ENCODE measurements at places on chromosomes 12 and 14.
A peak's percentile ranks its signal among the peaks of the same experiment; 100 is the strongest.

DNA sequence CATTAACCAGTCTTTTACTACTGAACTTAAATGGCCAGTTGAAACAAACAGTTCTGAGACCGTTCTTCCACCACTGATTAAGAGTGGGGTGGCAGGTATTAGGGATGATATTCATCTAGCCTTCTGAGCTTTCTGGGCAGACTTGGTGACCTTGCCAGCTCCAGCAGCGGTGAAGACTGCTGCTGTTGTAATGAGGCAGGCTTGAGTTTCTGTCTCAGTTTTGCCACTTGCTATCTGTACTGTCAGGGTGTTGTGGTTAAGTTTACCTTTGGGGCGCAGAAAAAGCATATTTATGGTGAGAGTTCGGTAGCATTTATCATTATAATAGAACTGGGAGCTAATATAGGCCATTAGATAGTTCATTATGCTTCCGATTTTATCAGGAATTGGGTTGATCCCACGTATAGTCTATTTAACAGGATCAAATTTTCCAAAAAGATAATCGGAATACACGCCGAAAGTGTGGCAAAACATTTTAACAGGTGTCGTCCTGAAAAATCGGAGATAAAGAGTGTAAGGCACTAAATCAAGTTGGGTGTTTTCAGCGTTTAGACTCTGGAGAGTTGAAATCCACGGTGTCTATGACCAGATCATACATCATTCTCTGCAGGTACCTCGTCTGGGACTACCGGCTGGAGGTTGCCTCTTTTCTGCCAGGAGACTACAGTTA, 688 bp upstream of the NECAP1 start:
- DNase-seq, result peak; percentile 19

- no peak for DNase-seq
Observed at GRCh38 chr14:90739318-90740068, 76.7 kb downstream of the TTC7B start.

GRCh38 chr14:60184146-60184904, 19.1 kb upstream of the DHRS7 start:
- DNase-seq, result peak; percentile 26

DNA sequence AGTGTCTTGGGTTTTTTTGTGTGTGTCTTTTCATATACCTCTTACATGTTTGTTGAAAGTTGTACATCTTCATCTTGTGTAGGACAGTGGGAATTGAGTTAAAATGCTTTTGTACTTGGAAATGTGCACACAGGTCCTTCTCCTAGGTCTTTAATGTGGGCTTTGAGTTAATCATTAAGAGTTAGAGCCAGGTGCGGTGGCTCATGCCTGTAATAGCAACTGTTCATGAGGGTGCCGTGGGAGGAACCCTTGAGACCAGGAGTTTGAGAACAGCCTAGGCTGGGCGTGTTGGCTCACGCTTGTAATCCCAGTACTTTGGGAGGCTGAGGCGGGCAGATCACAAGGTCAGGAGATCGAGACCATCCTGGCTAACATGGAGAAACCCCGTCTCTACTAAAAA, 13.9 kb downstream of the CLECL1 start:
- DNase-seq, result no peak

DNA sequence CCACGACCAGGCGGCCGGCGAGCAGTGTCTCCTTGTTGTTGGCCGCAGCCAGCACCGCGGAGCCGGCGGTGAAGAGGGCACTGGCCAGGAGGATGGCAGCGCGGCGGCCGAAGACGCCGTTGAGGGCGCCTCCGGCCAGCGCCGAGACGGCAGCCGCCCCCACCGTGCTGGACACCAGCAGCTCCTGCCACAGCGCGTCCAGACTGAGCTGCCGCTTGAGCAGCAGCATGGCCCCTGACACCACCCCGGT, 691 bp downstream of the SLC2A13 start:
- DNase-seq, result no peak

DNA sequence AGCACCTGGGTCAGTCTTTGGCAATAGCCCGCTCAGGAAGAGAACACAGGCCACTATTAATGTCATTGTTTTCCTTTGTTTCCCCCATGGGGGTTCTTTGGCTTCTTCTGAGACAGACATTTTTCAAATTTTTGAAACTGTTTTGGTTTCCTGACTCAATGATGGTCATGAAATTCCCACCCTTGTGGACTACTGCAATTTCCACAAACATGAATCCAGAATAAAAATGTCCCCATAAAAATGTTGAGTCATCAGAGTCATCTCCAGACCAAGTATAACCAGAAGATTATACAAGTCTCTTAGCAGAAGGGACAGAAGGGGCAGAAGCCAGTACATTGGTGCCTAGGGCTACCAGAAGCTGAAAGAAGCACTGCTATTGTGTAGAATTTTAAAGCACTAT, 29.1 kb downstream of the SLCO1A2 start:
- no peak for DNase-seq

- no peak for DNase-seq
Observed at GRCh38 chr12:109385339-109386058, 37.8 kb downstream of the MYO1H start.

DNA sequence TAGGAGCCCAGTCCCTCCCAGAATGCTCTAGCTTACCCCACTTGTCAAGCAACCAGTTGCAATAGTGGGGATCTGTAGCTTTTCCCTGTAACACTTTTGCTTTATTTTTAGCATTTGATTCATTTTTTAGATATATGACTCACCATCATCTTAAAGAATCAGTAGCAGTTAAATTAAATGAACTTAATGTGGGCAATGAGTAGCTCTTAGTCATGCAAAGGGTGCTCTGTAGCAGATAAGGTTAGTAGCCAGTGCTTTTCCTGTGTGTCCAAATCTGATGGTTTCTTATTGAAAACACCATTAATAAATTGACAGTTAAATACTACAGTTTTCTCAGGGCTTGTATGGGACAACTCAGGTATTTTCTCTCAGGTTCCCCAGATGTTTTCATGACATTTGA, 311.8 kb downstream of the RERGL start:
- DNase-seq, result no peak

DNA sequence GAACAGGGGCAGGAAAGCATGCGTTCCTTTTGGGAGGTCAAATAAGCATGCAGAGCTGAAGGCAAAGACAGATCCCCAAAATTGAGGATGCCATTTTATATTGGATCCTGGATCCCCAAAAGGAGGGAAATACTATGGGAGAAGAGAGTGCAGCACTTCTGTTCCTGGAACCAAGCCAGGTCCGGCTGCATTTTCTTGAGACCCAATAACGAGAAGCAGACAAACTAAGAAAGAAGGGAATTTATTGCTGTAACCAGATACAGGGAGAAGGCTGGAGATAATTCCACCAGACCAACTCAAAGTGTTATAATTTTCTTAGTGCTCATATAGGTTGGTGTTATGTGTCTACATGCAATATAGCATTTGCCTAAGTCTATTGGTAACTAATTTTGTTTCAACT, 60.8 kb downstream of the PDE6H start:
- DNase-seq, result no peak

GRCh38 chr12:93317227-93317626, 60.5 kb upstream of the NUDT4 start:
- DNase-seq, result no peak

DNA sequence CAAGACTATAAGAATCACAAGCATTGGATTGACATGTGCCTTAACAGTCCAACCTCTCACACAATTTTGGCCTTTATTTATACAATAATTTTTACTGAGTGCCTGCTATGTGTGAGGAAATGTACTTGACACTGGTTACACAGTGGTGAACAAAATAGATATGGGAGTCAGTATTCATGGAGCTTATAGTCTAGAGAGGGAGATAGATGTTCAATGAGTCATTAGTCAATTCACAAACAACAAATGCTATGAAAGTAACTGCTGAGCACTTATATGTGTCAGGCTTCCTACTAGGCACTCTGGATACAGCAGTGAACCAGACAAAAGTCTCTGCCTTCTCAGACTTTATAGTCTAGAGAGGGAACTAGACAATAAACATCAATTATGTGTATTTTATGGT, 3.7 kb downstream of the CFAP54 start:
- no peak for DNase-seq

- no peak for DNase-seq
Observed at GRCh38 chr12:31034372-31034771, 39.3 kb upstream of the DDX11 start.

GRCh38 chr12:82473111-82473754, 114.9 kb downstream of the METTL25 start:
- no peak for DNase-seq

DNA sequence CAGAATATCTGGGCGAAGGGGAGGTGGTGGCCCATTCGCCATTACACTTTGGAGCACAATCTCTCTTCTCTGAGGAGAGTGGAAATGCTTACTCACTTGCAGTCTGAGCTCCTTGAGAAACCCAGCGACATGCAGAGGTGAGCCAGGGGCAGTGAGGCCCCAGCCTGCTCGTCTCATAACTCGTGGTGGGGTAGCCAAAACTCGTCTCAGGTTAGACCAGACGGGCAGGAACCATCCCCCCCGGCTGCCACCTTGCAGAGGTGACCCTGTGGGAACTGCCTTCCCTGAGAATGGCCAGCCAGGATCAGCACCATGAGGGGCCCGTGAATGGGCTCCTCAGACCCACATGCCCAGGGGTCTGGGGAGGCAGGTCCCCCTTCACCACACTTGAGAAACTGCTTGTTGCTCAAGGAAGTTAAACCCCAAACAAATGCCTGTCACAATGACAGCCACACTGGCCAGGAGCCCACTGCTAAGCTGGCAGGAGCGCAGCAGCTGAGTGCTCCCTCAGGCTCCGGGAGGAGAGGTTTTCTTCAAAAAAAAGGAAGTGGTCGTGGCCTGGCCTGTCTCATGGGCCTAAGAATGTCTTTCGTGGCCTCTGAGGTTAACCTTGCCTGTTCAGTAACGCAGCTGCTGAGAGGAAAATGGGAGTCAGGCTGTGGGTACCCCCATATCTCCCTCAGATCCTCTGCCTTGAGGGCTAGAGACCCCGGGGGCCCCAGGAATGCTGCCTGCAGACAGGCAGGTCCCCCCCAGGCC, 9.2 kb upstream of the ALDH2 start:
- peak; percentile 77 for DNase-seq

DNA sequence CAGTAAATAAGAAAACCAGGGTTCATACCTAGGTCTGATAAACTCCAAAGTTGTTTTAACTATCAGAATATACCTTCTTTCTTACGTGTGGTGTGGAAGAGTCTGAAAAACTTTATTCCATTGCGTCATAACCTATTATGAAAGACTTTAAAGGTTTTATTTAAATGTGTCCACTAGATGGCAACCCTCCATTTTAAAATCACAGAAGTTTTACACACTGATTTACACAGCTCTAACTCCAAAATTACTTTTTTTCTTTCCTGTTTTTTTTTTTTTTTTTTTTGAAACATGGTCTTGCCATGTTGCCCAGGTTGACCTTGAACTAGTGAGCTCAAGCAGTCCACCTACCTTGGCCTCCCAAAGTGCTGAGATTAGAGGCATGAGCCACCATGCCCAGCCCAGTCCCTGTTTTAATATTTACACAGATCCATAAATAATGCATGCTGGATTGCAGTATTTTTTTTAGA, 17.3 kb upstream of the TMPRSS12 start:
- no peak for DNase-seq

DNA sequence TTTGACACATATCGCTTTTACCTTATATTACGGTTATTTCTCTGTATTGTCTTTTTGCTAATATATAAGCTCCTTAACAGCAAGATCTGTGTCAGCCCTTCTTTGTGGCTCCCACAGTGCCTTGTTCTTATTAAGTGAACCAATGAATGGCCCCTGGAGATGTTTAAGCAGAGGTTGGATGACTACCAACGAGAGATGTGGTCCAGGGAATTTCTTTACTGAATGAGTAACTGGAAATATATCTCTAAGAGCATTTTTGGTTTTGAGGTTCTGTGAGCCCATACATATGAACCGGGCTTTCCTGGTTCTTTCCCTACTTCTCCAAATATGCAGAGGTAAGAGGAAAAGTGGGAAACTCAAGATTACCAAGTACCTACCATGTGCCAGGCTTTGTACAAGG, 23.5 kb downstream of the CALCOCO1 start:
- no peak for DNase-seq
